ENCODE measurements at places on chromosomes 7 and 10.

GRCh38 chr10:33808475-33808874, 474.0 kb upstream of the NRP1 start:
- DNase-seq: no peak

- DNase-seq: no peak
Measured at GRCh38 chr10:119535837-119536507, 6.5 kb downstream of the RGS10 start.

DNA sequence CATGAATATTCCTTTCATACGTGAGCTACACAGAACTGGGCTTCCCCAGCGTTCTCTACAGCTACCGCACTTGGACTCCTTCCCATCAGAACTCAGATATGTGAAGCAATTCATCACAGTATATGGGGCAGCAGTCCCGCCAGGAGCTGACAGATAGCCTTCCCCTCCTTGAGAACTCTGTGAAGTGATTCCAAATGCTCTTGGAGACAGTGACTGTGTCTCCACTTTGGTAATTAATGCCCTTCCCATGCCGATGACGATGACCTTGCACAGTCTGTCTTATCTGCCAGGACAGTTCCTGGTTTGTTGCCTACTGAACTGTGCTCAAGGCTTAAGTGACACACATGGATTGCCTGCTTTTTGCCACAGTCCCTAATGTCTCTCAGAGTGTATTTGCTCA, 75.0 kb upstream of the AFAP1L2 start:
- DNase-seq: no peak

DNA sequence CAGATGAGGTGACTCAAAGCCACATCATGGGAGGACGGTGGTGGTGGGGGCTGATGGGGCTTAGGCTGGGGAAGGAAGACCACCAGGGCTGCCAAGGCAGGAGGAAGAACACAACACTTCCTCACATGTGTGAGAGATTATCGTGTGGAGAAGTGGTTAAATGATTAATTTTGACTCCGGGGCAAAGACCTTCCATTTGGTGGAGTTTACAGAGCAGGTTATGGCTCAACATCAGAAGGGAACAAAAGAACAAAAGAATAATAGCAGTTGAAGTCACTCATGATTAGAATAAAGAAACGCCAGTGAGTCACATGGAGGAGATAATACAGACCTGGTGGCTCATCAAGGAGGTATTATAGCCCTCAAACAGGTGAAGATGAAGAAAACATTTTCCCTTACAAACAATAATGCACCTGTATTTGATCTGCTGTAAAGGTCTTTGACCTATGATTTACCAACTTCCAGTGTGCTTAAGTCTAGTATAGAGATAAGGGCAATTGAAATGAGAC, 170.1 kb downstream of the PKD1L1 start:
- no peak for DNase-seq

DNA sequence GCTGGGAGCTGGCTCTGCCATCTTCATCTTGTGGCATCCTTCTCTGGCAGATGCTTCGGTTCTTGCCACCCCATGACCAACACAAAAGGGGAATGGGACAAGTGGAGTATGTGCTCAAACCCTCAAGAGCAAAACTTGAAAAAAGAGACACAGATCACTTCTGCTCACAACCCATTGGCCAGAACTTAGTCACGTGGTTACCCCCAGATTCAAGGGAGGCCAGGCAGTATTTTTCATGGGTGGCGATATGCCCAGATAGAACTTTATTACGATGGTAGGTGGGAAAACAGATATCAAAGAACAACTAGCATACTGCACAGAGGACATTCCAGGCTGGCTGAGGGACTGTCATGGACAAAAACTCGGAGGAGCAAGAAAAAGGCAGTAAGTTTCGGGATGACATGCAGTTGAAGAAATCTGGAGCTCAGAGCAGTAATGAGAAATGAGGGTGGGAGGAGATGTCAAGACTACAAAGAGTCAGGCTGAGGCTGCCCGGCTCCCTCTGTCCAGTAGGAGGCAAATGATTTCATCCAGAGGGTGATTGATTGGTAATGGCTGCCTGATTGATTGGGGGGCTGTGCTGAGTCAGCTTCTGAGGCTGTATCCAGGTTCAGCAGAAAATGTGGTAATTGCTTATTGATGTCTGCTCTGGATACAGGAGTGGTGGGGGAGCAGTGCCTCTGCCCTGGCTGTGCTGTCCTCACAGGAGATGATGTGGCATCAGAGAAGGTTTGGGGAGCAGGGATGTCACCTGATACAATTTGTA, 25.3 kb downstream of the COL13A1 start:
- DNase-seq: no peak

DNA sequence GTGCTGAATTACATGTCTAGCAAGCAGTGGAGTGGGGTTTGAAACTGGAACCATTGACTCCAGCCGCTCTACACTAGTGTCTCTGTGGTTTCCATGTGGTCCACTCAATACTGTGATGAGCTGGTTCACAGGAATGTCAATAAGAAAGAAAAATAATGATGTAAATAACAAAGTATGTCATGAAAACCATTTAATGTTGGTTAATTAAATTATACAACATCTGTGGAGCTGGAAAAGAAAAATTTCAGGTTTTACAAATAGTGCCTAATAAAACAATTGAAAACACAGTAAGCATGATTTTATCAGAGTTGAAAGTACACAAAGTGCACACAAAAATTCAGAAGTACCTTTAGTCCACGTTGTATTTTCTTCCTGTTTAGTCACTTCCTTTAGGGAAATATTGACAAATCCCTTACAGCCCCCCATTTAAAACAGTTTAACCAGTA, 28.7 kb upstream of the NAMPT start:
- DNase-seq: peak; percentile 88

GRCh38 chr10:32911285-32912016, 46.6 kb downstream of the ITGB1 start:
- no peak for DNase-seq

DNA sequence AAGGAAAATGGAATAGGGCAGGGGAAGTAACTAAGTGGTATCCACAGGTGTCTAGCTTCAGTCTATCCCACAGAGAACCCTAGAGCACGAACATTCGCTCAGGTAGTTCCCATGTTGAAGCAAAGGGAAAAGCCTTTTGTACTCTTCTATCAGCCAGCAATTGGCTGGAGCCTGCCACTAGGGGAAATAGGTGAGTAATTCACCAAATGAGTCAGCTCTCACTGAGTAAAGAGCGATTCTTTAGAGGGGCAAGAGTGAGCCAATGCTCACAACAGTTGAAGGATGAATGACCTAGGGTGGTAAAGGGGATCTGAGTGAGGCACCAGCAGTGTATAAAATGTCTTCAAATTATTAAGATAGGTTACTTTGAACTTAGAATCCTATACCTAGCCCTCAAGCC, 94.1 kb upstream of the ZNF800 start:
- peak; percentile 25 for DNase-seq

DNA sequence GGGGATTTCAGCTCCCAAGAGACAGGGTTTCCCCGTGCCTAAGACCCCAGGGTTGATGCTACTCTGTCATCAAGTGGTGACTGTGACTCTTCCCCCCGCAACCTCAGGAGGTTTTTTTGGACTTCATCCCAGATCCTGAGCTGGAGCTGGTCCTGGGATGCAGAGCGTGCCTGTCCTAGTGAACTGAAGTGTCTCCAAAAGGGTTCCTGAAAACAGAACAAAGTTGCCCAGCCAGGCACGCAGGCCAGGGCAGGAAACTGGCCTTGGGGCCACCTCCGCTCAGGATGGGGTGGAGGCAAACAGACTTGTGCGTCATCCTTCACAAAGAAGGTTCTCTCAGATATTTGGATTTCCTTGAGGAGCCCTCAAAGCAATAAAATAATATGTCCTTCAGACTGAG, 118.9 kb downstream of the ITIH5 start:
- no peak for DNase-seq

DNA sequence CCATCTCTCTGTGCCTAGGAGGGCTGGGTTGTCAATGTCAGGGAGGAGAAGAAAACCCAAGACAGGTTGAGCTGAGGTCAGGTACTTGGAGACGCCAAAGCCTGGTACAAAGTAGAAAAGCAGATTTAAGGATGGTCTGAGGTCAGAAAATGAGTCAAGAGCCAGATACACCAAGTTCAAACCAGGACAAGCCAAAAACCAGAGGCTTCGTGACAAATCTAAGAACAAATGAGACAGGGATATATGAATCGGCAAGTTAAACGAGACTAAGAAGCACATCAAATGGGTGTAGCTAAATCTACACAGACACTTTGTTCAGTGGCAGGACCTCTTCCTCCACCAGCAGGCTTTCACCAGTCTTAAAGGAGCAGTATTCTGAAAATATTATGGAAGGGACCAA, 34.2 kb downstream of the C7orf33 start:
- no peak for DNase-seq

GRCh38 chr10:9452056-9452455, 1397.6 kb downstream of the GATA3 start:
- DNase-seq: no peak

- DNase-seq: peak; percentile 79
Measured at GRCh38 chr7:99312316-99313203, 13.1 kb upstream of the ARPC1A start.

DNA sequence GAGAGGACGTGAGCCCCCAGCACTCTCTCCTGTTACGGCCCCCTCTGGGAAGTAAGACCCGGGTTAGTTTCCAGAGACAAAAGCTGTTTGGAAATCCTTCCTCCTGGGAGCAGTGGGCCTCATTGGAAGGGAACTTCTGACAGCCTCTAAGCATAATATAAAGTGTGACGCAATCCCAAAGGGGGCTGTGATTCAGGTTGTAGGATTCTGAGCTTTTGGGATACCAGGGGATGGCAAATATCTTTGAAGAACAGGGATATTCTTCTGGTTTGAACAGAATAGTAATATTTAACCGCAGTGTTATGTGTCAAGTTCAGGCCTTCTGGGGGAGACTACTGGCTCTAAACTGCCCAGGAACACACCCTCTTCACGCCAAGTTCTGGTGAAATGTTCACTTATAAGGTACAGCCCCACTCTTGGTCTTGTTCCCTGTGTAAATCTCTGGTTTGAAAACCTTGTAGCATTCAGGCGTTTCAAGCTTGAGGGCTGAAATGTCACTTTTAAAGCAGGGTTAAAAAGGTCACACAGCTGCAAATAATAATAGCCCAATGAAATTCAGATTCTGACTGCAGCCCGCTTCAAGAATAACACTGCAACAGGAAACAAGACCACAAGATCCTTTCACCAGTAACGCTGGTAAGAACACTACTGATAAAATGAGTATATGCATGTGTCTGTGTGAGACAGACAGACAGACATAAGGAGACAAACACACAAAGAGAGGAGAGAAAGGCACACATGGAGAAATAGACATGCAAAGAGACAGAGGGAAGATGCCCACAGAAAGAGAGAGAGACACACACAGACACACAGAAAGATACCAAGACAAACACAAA, 69.0 kb downstream of the CREB5 start:
- peak; percentile 46 for DNase-seq

- no peak for DNase-seq
Measured at GRCh38 chr10:58648131-58648530, 135.5 kb downstream of the BICC1 start.

GRCh38 chr7:155702616-155703015, 58.2 kb downstream of the RBM33 start:
- DNase-seq: peak; percentile 59

DNA sequence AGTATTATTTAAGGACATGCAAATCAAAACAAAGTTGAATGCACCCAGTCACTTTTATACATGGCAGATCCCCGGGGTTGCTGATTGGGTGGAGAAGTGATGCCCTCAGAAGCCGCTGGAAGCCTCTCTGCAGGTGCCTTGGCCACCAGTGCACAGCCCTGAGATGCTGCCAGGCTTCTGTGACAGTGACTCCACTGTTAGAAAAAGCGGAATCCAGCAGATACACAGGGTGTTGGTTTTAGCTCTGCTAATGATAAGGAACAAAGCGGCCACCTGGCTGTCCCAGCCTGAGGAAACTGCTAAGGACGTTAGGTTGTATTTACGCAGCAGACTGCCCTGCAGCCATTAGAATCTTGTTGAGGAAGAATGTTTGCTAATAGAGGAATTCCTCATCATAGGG, 47.5 kb downstream of the JAKMIP3 start:
- DNase-seq: no peak

DNA sequence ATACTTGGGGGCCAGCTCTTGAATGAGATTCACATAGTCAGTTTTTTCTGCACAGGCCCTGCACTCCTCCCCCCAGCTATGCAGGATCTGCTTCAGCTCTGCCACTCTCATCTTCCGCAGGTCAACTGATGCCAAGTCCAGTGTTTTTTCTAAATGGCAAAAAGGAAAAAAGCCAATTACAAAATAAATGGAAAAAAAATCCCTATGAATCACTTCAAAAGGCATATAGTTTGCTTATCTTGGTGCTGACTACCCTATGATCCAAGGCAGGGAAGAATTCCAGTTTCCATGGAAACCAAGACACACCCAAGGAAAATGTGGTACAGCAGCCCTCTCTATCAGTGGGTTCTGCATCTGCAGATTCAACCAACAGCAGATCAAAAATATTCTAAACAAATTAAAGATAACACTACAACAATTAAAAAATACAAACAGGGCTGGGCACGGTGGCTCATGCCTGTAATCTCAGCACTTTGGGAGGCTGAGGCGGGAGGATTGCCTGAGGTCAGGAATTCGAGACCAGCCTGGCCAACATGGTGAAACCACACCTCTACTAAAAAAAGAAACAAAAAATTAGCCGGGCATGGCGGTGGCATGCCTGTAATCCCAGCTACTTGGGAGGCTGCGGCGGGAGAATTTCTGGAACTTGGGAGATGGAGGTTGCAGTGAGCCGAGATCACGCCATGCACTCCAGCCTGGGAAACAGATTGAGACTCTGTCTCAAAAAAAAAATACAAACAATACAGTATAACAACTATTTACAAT, 17.6 kb downstream of the CDNF start:
- DNase-seq: peak; percentile 72

DNA sequence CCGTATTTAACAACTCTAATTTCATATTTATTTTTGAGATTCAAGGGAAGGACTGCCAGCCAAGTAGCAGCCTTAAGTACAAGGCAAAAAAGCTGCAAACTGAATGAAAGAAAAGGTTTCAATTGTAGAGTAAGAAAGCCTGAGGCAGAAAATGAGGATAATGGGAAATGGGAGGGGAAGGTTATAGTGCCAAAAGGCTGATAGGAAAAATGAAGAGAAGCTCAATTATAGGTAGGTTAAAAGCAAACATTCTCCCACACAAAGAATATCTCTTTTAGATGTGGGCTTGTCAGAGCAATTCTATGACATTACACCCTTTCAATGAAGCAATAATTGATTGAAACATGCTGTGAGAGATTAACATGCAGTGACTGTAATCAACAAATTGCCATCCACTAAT, 175.3 kb downstream of the RAPGEF5 start:
- DNase-seq: no peak

Measured in Daoy (cell line).